ENCODE measurements at places on chromosomes 16 and 17.

GRCh38 chr16:21064203-21064602, 86.4 kb downstream of the DNAH3 start:
- DNase-seq = no peak

DNA sequence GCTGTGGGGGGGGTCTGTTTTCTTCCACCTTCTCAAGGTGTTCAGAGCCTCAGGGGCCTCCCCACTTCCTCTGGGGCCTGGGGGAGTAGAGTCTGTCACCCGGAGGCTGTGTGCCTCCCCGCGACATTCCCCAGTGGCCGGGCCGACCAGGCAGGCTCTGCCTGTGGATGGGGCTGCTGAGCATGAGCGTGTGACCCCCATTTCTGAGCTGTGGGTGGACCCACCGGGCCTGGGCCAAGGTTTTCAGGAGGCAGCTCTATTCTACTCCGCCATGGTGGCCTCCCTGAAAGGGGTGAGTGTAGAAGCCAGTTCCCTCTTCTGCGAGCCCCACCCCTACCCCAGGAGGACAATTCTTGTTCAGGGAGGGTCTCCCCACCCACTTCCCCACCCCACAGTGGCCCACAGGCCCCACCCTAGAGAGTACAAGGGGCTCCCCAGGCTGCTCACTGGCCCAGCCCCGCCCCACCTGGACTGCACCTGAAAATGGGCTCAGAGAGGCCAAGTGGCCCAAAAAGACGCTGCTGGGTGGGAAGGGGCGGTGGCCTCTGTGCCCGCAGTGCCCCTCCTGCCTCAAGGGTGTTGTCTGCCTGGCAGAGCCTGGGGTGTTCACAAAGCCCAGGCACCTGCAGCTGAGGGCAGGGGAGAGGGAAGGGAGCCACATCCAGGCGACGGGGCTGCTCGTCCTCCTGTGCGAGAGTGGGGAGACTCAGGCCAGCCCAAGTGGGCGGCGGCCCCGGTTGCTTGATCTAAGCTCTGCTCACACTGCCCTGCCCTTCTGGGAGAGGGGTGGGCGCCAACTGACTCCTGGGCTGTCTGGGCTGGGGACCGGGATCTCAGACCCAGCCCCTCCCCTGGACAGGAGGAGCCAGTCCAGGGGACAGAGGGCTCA, 1.3 kb downstream of the MSLN start:
- no peak for DNase-seq

DNA sequence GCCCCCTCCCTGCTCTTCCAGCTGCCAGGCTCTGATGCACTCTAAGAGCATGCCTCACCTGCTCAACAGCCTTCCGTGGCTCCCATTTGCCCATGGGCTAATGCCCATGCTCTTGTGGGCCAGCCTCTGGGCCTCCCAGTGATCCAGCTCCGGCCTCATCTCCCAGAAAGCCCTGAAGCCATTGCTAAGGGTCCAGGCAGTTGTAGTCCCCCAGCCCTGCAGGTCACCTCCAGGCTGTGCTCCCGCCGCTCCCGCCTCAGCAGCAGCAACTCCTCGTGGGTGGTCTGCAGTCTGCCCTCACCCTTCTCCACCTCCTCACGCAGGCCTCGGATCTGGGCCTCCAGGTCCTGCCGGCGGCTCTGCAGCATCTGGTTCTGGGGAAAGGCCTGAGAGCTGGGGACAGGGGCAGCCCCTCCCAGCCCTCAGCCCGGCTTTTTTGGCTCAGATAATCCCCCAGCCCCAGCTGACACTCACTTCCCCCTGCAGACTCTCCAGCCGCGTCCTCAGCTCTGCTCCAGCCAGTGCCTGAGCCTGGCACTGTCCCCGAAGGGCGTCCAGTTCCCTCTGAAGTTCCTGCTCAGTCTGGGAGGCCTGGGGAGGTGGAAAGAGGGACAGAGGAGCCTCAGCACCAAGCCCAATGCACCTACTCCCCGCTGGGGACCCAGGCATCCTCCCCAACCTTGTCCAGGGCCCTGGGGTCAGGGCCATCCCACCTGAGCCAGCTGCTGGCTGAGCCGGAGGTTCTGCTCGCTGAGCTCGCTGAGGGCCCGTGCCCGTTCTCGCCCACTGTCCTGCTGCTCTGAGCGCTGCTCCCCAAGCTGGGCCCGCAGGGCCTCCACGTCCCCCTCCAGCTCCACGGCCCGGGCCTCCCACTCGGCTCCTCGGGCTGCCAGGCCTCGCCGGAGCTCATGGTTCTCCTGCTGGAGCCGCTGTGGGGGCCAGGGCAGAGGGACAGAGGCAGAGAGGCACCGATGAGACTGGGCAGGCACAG, 6.2 kb downstream of the BICDL2 start:
- no peak for DNase-seq

DNA sequence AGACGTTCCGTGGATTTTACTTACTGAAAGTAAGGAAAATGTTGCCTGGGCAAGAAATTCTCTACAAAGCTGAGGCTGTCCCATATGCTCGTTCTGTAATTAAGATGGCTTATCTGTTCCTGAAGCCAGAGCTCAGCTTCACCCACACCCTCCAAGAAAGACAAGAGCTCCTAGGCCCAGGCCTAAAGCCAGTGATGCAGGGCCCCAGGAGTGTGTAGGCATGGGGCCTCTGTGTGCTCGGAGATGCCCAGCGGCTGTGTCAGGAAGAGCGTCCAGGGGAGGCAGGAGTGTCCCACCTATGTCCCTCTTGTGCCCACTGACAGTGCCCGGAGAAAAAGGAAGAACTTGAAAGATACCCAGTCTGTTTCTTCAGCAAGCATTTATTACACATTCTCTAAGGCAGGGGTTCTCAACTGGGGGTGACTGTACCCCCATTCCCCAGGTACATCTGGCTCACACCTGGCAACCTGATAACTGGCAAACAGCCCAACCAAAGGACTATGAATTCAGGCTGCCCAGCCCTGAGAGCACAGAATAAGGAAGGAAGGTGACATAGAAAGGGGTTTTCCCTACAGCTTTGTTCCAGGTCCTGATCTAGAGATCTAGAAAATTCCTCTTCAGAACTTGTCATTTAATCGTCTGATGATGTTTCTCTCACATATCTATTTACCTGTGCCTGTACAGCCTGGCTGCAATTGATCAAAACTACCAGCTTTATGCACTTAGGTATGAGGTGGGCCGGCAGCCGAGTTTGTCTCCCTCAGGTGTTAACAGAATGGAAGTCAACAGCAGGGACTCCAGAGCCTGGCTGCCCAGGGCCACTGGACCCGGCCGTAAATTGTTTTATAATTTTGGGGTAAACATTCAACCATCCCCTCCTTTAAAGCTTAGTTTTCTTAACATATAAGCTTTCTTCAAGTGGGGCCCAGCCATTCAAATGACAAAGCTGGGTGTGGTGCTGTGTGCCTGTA, 12.0 kb downstream of the SNN start:
- no peak for DNase-seq

- DNase-seq = no peak
Observed at GRCh38 chr17:4569591-4569990, 9.2 kb upstream of the GGT6 start.

DNA sequence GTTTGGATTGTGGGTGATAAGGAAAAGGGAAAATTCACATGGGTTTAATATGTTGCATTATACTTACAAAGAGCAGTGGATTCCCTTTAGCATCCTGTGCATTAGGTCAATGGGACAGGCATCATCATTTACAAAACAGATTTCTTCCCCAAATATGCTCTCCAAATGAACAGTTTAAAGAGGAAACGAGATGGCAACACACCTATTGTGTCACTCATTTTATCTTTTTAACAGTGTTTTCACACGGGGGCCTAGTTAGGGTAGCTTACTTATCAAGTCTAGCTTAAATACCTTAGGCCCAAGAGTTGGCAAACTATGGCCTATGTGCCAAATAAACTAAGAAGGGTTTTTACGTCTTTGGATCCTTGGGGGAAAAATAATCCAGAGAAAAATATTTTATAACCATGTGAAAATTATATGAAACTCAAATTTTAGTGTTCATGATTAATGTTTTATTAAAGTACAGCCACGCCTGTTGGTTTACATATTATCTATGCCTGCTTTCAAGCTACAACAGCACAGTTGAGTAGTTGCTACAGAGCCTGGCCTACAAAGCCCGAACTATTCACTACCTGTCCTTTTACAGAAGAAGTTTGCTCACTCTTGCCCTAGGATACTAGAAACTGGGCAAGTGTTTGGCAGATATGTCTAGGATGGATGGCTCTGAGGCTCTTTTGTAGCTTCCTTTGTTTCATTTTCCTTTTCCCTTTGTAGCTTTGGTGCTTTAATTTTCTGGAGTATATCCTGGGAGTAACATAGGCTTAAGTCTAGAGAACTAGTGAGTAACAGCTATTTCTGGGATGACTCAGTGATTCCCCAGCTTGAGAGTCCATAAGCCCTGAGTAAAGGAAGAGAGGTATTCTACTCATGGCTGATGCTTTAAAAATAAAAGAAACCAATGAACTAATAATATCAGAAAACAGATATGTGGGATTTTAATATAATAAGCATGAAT, 12.4 kb downstream of the NUP93 start:
- DNase-seq = no peak

DNA sequence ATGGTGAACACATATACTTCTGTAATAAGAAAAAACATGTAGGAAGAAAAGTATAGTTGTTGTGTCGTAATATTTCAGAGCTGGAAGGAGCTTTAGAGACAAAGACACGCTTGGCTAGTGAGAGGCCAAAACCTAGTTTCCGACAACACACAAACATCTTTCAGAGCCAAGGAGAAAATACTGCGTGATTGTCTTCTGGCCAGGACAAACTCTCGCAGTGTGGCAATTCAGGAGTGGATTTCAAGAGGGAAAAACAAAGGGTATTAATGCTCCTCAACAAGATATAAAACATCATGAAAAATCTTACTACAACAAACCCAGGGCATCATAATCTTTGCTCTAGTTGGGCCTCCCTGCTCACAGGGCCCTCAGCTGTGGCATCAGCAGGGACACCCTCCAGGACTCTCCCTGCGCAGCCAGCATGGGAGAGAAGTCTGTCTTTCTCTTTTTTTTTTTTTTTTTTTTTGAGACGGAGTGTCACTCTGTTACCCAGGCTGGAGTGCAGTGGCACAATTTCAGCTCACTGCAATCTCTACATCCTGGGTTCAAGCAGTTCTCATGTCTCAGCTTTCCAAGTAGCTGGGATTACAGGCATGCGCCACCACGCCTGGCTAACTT, 66.4 kb downstream of the CYB5B start:
- no peak for DNase-seq

DNA sequence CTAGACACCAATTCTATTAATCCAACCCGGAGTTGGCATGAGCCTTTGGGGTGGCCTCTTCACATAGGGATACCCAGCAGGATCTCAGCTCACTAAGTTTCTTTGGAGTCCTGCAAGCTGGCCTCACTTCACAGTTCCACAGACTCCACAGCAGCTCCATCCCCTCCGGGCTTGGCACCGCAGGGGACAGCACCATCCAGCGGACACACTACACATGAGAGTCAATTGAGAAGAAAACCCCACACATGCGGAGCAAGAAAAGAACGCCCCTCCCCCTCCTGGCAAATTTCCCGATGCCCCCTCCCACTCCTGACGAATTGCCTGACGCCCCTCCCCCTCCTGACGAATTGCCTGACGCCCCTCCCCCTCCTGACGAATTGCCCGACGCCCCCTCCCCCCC, 31.1 kb downstream of the KLHDC4 start:
- no peak for DNase-seq

DNA sequence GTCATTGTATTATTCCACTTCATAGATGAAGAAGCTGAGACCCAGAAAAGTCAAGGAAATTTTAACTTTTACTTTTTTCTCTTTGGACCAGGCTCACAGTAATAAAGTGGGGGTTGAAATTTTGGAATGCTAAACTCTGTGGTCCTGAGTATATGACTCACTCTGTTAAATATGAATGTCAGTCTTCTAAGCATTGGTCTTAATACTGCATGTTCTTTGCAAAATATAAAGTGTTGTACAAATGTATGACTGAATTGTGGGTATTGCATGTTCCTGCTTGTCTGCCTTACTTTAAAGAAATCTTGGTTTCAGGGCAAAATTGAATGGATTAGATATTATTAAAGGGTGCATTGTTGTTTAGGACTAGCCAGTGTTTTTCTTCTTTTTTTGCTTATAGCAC, 950.8 kb upstream of the GOT2 start:
- DNase-seq = no peak

GRCh38 chr17:73435412-73435811, 123.6 kb upstream of the CDC42EP4 start:
- no peak for DNase-seq

GRCh38 chr17:78591263-78591671, 14.1 kb upstream of the DNAH17 start:
- DNase-seq = no peak

- no peak for DNase-seq
Observed at GRCh38 chr16:12392585-12393091, 411.0 kb downstream of the CPPED1 start.

- no peak for DNase-seq
Observed at GRCh38 chr17:37158290-37158689, 209.5 kb downstream of the AATF start.

GRCh38 chr17:40378966-40379365, 14.4 kb upstream of the GJD3 start:
- DNase-seq = no peak

DNA sequence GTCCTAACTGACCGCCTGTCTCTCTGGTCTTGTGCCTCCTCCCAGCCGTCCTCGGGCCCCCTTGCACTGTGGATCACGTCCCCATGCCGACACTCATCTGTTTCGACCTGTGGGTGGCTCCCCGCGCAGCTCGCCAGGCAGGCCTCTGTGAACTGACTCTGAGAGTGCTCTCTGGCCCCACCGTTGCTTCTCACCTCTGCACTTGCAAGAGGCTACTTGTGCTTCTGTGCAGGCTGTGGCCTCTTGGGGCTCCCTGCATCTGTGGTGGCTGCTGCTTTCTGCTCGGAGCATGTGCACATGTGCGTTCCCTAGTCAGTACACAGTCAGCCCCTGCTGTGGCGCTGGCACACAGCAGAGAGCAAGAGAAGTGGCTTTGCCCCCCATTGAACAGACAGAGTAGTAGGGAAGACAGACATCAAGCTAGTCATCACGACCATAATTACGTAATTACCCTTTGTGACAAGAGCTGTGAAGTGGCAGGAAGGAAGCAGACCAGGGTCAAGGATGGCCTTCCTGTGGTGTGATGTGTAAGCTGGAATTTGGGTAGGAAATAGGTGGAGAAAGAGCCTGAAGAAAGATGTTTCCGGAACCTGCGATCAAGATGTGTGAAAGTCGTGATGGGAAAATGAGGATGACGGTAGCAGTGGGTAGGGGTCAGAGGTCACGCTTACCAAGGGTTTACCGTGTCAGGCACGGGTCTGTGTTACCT, 256.0 kb upstream of the CACNG5 start:
- DNase-seq = no peak

- peak; percentile 38 for DNase-seq
Observed at GRCh38 chr17:41520821-41521521, 2.3 kb upstream of the KRT15 start.

GRCh38 chr17:32586666-32587065, 99.9 kb downstream of the CDK5R1 start:
- DNase-seq = no peak

DNA sequence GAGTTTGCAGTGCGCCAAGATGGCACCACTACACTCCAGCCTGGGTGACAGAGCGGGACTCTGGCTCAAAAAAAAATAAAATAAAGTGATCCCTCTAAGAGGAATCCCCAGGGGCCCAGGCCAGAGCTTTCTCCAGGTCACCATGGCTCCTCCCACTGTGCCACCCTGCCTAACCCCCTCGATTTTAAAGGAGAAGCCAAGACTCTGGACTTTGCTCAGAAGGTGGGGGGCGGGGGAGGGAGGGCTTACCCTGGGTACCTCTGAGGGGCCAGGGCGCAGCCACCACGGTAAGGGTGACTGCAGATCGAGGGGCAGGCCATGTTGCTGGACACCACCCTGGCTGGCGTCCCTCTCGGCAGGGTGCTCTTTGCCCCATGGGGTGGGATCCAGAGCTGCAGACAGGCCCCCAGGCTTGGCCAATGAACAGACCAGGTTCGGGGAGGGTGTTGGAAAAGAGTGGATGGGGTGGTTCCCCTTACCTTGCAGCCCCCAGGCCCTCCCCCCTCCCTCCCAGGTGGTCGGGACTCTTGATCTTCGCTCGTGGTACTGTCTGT, 455 bp upstream of the GRB7 start:
- no peak for DNase-seq
